ENCODE measurements at places on chromosomes 11 and 22.

DNA sequence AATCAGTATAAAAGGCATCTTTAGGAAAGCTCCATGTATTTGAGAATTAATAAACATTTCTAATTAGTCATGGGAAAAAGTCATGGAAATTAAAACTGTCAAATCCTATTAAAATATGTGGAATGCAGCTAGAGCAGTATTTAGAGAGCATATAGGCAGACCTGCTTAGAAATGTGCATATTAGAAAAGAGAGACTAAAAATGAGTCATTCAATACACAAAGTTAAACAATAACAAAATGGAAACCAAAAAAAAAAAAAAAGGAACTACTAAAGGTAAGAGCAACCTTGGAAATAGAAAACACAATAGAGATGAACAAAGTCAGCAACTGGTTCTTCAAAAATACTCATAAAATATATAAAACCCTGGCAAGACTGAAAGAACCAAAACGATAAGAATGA is 59.7 kb upstream of the RASSF10 start:
- DNase-seq = no peak

DNA sequence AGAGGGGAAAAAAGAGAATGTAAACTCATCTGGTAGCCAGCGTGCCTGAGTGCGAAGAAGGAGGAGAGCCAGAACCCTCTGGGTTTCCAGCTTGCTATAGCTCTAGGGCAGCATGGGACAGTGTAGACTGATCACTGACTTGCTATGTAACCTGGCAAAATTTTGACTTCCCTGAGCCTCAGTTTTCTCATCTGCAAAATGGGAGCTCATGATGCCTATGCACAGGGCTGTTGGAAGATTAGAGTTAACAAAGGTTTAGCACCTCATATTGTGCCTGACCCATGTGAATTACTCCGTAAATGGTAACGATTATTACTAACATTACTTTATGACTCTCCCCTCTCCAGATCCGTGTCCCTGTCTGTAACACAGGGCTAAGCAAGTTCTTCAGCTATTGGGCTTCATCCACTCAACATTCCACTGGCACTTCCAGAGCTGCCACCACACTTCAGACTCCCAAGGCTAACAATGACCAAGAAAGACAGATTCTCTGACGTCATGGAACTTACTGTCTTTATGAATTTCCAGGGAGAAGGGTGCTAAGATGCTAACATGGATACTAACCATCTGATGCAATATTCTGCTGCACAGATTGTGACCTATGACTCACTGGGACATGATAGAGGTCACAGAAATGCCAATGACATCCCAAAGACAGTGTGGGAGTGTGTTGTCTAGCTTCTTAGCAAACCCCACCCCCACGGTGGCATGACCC is 195.2 kb downstream of the TRIM29 start:
- no peak for DNase-seq

DNA sequence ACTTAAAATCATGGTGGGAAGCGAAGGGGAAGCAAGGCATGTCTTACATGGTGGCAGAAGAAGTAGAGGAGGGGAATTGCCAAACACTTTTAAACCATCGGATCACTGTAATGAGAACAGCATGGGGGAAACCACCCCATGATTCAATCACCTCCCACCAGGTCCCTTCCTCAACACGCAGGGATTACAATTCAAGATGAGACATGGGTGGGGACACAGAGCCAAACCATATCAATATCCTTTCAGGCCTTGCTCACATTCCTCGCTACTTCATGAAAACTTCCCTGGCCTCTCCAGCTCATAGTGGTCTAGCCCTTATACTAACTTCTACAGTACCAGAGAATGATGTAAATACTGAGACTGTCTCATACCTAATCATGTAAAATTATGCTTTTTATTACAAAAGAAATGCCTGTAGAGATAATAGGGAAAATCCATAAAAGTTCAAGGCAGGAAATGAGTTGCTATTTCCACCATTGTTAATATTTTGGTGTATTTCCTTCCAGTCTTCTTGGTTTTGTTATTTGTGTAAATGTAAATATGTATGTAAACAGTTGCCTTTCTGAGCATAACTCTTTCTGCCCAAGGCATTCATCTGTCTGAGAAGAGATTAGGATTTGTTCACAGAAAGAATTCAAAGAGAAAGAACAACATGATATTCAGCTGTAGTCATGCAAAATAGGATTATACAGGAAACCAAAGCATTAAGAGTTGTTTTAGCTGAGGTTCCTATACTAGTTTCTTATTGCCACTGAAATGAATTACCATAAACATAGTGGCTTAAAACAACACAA is 104.3 kb upstream of the LDLRAD3 start:
- no peak for DNase-seq

- DNase-seq = peak; percentile 17
Measured at GRCh38 chr22:46025225-46025972, 48.4 kb upstream of the WNT7B start.

DNA sequence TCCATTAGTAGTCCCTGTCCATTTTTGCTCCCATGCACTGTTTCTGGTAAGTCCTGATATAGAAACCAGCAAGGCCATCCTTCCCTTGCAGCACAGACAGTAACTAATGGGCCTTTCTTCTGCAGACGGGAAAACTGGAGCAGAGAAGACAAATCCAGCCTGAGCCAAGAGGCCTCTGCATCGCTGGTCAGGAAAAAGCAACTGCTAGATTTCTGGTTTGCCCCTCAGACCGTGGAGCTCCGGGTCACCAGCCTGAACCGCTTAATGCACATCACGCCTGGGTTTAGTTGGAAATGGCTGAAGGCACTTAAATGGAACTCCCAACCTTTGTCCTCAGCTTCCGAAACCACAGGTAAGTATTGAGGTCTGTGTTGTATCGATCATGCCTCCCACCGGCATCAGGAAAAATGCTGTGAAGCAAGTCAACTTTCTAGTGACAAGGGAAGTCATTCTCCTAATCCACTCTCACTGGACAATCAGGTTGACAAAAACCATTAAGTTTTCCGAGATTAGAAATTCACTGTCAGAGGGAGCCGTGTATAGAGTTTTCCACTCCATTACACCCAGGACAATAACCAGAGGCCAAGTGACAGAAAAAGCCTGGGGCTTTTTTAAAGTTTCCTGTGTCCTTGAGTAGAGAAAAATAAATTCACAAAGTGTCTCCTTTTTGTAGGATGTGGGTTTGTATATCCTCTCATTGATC is 14.8 kb upstream of the LMO2 start:
- no peak for DNase-seq

GRCh38 chr11:15690320-15690719 is 575.6 kb downstream of the INSC start:
- no peak for DNase-seq

Data from activated naive CD4-positive, alpha-beta T cell treated with anti-CD3 and anti-CD28 coated beads, Interleukin-2, amount 10 ng/mL, durations not matched to agents 7 days and 5 days (primary cell).